ENCODE measurements at places on chromosomes 6 and 20.

DNA sequence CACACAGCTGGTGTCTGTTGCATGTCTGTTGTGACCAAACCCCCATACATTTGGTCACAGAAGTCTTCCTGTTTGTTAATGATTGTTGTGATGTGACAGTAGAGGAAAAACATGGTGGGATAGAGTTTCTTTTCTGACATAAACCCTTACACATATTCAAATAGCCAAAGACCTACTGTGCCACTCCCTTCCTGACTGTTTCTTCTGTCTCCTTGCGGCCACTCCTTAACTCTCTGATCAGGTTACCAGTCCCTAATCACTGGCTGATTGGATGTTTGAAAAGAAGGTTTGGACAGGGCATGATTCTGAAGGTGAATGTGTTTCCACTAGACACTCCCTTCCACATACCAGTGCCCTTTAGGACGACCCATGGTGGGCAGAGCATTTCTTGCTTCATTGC is 101.2 kb downstream of the SCP2D1 start:
- DNase-seq: no peak

DNA sequence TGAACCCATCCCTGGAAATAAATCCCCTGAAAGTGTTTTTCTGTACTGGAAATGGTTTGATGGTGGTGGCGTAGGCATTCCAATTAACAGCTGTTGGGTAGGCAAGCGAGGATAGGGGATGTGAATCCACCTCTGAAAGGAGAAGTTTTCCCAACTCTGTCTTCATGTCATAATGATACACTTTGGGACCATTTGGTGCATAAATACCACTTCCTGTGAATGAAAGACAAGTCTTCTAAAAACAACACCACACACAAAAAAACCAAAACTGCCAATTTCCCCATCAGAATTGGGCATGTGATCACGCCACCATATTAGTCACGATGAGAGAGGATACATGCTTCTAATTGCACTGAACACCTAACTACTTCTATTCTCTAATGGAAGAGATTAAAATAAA is 6.4 kb downstream of the VNN2 start:
- DNase-seq: no peak

GRCh38 chr6:155248008-155249001 is 15.5 kb upstream of the CLDN20 start:
- no peak for DNase-seq

GRCh38 chr20:13659288-13659687 is 20.6 kb upstream of the TASP1 start:
- DNase-seq: no peak

- DNase-seq: peak; percentile 82
These were observed at the start of gene JAG1 for GRCh38 chr20:10673842-10674683. JAG1 (minus strand) TSS chr20:10673999; CDS start chr20:10673530, 469 bp downstream.

DNA sequence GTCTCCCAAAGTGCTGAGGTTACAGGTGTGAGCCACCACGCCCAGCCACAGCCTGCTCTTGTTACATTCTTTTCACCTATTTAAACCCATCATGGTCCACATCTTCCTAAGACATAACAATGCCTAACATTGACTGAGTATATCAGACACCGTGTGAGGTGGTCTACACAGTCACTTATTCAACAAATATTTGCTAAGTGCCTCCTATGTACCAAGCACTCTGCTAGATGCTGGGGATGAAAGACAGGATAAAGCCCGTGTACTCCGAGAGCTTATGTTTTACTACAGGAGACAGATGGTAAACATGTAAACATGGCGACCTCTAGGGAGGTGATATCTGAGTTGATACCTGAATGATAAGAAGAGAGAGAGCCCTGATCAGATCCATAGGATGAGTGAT is 12.7 kb downstream of the BCL2L1 start:
- DNase-seq: no peak

DNA sequence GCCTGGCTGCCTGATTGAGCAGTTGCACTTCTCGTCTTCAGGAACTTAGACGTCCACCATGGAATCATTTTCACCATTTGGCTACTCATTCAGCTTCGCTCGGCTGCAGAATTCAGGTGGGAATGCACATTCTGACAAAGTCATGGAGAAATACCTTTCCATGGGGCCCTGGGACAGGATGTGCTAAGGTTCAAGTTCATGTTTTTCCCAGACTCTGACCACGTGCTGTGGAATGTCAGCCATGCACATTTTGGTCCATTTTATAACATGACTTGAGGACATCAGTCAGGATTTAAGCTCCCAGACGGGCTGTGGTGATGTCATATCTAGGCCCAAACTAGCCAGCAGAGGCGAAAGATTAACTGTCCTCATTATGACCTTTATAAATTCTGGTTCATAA is 205.3 kb downstream of the TBXT start:
- no peak for DNase-seq

DNA sequence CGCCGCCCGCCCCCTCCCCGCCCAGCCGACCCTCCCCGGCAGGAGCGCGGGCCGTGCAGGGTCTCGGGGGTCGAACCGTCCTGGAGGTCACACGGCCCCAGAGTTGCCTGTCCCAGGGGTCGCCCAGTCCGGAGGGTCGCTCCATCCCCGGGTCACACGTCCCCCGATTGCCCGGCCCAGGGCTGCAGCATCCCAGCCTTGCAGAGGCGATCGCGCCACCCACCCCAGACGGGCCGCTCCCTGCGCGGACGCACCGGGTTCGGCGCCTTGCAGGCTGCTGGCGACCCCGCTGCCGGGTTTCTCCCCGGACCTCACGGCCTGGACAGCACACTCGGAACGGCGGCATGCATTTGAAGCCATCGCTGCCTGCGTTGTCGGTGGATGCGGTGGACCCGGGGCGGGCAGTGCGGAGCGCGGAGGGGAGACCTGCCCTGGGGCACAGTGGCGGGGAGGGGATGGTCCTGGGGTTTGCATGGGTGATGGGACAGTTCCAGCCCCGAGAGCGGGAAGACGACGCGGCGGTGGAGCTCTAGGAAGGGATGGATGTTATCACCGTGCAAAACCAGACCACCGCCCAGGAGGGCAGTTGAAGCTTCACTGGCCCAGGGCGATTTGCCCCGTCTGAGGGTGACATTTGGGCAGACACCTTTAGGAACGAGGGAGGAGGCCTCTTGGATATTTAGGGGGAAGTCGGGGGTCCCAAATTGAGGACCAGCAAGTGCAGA is 22.7 kb upstream of the FRMD1 start:
- no peak for DNase-seq
